Renal cortex interstitium (tissue), 15 donors: ENCODE measurements at places on chromosomes 13 and 19. TPM values are rescaled to one million over a fixed set of nuclear protein-coding genes. Genes with fewer than 3 reads are reported as not detected.

Gene SRRM5
- 2.1 TPM for polyA plus RNA-seq

Gene TNFSF13B
- 1.0 TPM for polyA plus RNA-seq

Gene EID2B
- 5.5 TPM for polyA plus RNA-seq

Gene KCNN4
- 1.2 TPM for polyA plus RNA-seq

Gene RPS28
- polyA plus RNA-seq: 611 TPM

GRCh38 chr13:92224825-92225224 lies 826.4 kb downstream of the GPC5 start:
- no peak for DNase-seq

- no peak for DNase-seq
Measured at GRCh38 chr13:111873676-111874178, 193.2 kb upstream of the SOX1 start.

GRCh38 chr19:32580353-32580900 lies 563 bp upstream of the PDCD5 start:
- DNase-seq: no peak

GRCh38 chr19:821825-822503 lies at the start of gene PLPPR3:
Gene PLPPR3, minus strand, starts transcription at chr19:821955. Its CDS starts 396 bp downstream, at chr19:821559.
- no peak for DNase-seq

DNA sequence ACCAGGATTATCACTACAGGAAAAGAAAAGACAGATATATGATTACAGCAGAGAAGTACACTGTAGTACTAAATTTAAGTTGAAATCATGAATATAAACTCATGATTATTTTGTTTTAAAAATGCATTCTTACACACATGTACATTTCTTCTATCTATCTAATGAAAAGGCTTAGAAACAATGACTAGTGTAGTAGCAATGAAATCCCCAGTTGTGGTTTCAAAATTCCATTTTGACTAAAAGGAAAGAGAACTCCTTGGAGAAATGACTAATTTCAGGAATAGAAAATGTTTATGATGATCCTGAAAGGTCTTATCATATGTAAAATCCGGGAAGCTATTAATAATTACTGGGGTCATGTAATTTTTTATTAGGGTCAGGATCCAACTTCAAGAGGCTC lies 195.0 kb upstream of the STARD13 start:
- DNase-seq: no peak

GRCh38 chr13:97259798-97260714 lies 37.9 kb downstream of the MBNL2 start:
- DNase-seq: no peak

GRCh38 chr13:20960663-20961309 lies 58.2 kb upstream of the XPO4 start:
- DNase-seq: no peak

GRCh38 chr13:69389899-69390298 lies 717.7 kb upstream of the ATXN8OS start:
- DNase-seq: no peak

GRCh38 chr19:47765523-47766358 lies 12.8 kb upstream of the SELENOW start:
- no peak for DNase-seq

GRCh38 chr19:34835631-34836351 lies 62.8 kb upstream of the ZNF599 start:
- DNase-seq: no peak

- no peak for DNase-seq
Measured at GRCh38 chr13:46641274-46642081, 88.5 kb downstream of the LRCH1 start.

- no peak for DNase-seq
Measured at GRCh38 chr13:74560325-74560724, 426.1 kb upstream of the KLF12 start.
